ENCODE measurements at places on chromosomes 5 and 9.

DNA sequence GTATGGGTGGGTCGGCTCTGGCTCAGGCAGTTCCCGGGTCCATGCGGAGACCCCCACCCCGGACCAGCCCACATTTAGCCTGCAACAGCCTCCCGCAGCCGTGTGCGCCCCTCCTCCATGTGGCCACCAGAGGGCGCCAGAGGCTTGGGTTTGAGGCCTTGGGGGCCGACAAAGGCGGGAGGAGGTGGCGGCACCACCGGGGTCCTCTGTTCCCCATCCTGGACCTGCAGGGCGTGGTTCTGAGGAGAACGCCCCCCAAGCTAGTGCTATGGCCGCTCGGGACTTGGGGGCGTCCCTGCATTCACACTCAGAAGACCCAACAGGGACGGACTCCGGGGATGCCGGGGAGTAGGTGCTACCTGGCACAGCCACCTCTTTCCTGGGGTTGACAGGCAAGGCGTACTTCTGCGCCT is 16.5 kb downstream of the ASS1 start:
- peak; percentile 33 for DNase-seq

DNA sequence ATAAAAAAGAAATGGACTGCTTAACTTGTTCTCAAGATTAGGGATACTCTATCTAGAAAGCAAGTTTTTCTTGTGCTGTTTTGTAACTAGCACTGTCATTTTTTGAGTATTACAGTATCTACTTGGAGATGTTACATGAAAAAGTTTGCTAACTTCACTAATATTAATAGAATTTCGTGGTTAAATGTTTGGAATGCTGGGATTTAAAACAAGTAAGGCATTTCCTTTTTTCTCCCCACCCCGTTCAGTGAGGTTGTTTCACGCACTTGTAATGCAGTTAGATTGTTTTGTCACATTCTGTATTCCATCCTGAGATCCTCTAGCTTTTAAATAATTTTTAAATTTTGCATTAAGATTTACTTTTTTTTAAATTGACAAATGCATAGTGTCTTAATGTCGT is 20.0 kb upstream of the TEK start:
- DNase-seq, result no peak

DNA sequence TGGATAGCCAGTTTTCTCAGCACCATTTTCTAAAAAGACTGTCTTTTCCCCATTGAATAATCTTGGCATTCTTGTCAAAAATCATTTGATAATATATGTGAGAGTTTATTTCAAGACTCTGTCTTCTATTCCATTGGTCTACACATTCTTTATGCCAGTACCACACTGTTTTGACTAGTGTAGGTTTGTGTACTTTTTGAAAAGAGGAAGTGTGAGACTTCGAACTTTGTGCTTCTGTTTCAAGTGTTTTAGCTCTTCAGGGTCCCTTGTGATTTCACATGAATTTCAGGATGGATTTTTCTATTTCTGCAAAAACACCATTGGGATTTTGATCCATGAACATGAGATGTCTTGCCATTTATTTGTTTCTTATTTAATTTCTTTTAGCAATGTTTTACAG is 78.5 kb upstream of the ALDH1A1 start:
- no peak for DNase-seq

GRCh38 chr5:77355751-77356150 is 136.4 kb downstream of the WDR41 start:
- DNase-seq, result no peak

- peak; percentile 16 for DNase-seq
Measured at GRCh38 chr9:77455312-77455927, 192.7 kb downstream of the GNA14 start.

GRCh38 chr9:137309368-137310188 is 7.5 kb upstream of the NRARP start:
- no peak for DNase-seq

- no peak for DNase-seq
Measured at GRCh38 chr9:96435345-96435744, 14.6 kb upstream of the HABP4 start.

- no peak for DNase-seq
Measured at GRCh38 chr9:98263080-98263479, 7.6 kb upstream of the TBC1D2 start.

DNA sequence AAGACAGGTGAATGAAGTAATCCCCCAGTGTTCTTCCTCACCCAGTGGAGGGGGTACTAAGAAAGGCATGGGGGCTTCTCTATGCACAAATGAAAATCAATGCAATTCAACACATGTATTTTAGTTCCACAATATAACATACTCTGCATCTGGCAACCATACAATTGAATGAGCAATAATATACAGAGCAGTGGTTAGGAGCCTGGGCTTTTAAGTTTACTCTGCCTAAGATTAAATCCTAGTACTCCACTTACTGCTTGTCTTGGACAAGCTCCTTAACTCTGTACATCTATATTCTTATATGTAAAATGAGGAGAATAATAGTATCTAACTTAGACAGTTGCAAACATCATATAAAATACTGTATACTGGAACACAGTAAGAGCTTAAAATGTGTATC is 195.4 kb upstream of the TRIM32 start:
- no peak for DNase-seq

DNA sequence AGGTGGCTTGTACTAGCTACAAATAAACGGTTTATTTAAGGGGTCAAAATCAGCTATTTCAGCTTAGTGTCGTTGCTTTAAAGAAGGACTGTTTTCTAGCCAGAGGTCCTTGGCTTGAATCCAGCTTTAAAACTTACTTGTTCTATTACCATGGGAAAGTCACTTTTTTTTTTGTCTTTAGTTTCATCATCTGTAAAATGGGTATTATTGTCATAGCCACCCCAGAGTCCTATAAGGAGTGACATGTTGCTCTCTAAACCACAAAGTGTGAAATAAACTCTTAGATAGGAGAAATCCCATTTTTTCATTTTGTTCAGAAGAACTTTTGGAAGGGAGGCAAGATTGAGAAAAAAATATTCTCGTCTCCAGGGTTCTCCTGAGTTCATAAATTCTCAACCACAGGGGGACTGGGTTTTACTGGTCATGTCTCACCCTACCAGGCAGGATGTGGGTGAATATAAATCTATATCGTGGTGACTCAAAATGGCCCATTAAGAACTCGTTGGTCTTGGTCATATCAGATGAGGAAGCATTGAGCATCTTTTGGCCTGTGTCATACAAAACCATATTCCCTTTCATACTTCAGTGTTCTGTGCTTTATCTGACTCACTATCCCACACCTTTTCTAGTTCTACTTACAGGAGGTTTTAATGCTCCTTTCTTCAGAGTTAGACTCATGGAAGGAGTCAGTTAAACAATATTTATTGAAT is 202.7 kb upstream of the NR3C1 start:
- DNase-seq, result no peak

DNA sequence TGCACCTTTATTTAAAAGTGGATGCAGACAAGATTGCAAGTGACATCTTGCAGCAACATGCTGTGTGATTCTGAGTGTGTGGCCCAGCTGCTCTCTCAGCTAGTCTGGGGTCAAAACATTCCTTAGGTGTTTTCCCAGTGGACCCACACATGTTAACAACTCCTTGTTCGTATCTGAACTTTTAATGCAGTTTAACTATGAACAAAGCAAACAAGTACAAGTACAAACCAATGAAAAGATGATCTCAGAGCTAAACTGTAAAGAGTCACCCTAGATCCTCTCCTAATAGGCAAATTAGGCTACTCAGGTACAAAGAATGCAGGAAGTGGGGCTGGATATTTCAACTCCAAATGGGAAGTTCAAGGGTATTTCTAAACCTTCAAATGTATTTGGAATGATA is 108.4 kb downstream of the ENTREP1 start:
- no peak for DNase-seq

- DNase-seq, result no peak
Measured at GRCh38 chr9:6960777-6961176, 203.0 kb downstream of the KDM4C start.
